Amniotic epithelial cell (primary cell): ENCODE measurements at places on chromosomes 2 and 18.

GRCh38 chr2:96408616-96409015 is 73.0 kb downstream of the NCAPH start:
- peak; percentile 14 for DNase-seq

DNA sequence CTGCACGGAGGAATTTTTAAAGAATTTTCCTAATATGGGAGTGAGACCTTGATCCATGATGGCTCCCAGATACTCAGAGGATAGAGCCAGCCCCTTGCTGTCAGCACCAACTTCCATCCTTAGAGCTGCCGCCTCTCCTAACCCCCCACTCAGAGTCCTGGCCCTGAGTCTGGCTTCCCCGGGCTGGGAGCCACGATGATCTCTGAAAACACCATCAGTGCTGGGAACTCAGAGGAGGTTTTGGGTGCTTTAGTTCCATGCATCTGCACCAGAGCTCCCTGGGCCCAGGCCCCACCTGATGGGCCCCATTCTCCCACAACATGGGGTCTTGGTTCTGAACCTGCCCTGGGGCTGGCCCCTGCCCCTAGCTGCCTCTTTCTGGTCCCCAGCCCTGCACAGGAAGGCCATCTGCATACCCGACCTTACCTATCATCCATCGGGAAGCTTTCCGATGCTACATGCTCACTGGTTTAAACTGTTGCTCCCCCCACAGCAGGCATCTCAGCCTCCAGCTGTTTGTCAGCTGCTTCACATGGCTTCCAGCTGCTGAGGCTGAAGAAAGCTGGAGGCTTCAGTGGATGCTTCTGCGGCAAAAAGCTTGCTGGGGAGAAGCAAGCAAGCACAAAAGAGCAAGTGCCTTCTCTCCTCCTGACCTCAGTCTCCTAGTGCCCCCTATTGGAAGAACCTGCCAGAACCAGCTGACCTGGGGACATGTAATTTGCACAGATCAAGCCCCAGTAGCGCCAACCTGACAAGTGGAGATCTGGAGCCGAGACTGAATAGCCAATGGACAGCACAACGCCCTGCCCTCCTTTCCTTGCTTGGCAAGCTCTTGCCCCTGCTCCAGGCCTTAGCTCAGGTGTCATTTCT is 24.2 kb upstream of the RHOB start:
- DNase-seq: peak; percentile 25

DNA sequence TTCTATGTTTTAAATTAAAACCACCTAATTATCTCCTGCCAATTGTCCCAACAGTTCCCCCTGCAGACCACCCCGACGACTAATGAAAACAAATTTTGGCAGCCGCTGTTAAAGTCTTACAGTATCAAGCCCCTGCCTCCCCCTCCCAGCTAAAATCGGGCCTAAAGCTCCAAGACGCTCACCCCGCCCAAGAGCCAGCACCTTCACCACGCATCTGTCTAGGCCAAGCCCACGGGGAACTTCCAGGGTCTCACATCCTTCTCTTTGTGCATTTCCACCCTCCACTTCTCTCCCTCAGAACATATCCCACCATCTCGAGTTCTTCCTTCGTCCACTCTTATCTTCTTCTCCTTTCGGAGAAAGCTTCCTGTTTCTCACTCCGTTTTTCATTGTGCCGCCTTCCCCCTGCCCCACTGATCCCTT is 445 bp downstream of the PRPF40A start:
- no peak for DNase-seq

- DNase-seq: peak; percentile 78
Measured at GRCh38 chr18:35502052-35502451, 4.3 kb upstream of the INO80C start.

DNA sequence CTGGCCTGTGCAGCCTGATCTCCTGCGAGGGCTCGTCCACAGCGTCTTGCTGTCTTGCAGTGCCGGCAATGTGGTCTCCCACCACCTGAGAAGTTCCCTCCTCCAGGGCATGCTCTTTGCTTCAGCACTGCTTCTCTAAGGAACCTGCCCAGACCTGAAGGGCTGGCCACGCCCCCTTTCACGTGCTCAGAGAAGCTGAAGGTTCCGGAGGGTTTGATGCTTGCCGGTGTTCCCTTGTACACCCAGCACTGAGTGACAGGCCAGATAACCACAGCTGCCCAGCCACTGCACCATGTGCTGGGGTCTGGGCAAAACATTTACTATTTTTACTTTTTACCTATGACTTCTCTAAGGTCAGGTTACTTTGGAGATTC is 1.7 kb upstream of the POLR2D start:
- DNase-seq: no peak

- no peak for DNase-seq
Measured at GRCh38 chr2:67709835-67710234, 312.7 kb downstream of the ETAA1 start.

GRCh38 chr2:169683054-169683424 is 11.2 kb downstream of the CFAP210 start:
- DNase-seq: no peak

GRCh38 chr18:65235966-65236624 is 514.7 kb upstream of the CDH7 start:
- no peak for DNase-seq

DNA sequence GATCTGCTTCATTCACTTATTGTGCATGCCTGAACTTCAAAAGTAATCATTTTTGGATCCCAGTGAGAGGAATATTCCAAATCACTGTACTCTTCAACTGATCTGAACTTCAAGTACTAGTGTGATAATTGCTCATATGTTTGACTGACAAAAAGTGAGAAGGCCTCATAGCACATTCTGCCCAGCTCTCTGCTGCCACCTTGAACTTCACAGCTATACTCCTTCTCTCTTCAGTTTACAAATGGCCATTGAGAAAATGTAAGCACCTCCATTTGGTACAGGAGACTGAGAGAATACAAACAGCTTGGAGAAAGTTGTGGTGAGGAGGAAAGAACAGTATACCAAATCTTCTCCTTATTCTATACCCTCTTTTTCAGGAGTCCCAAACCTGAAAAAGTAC is 946.0 kb upstream of the CHAC2 start:
- peak; percentile 12 for DNase-seq

DNA sequence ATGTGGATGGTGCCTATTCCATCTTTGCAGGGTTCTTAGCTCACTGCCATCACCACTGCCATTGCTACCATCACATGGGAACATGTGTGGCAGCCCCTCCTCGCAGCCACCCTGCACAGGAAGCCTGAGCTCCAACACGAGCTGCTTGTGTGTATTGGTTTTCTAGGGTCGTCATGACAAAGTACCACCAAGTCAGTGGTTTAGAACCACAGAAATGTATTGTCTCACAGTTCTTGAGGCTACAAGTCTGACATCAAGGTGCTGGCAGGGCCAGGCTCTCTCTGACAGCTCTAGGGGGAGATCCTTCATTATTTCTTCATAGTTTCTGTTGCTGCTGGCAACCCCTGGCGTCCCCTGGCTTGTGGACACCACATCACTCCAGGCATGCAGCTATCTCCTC is 10.3 kb upstream of the IL1R2 start:
- DNase-seq: peak; percentile 83

GRCh38 chr2:197929886-197930227 is 125.5 kb downstream of the PLCL1 start:
- no peak for DNase-seq

GRCh38 chr18:8011361-8011760 is 444.2 kb downstream of the PTPRM start:
- no peak for DNase-seq
